ENCODE measurements at places on chromosomes 3 and 15.

DNA sequence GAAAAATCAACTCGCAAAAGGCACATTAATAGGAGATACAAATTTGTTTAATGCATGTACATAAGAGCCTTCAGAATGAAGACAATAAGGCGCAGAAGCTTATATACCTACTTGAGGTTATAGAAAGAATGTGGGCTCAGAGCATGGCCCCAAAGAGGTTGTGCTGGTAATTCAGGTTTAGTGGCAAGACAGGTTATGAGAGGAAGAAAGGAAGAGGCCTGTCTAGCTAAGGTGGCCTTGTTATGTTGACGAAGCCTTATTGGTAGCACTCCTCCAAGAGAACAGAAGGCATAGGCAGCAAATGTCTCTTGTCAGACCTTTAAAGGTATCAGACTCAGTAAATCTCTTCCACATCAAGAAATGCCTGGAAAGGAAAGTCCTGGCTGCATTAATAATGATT lies 290.8 kb downstream of the MCTP2 start:
- no peak for DNase-seq

- no peak for DNase-seq
Observed at GRCh38 chr15:58139989-58140522, 1.9 kb downstream of the AQP9 start.

DNA sequence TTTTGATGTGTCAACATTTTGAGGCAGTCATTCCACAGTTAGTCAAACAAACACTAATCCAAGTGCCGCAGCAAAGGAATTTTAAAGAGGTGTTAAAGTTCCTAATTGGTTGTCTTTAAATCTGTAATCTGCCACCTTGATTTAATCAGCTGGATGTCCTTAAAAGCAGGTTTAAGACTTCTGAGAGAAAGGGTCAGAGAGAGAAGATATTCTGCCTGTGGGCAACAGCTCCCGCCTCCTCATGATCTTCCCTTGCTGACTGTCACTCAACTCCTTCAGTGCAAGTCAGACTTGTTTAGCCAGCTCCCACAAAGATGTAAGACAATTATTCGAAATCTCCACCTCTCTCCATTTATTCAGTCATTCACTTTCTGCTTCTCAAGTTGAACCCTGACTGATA lies 92.6 kb upstream of the MYRIP start:
- DNase-seq = no peak

DNA sequence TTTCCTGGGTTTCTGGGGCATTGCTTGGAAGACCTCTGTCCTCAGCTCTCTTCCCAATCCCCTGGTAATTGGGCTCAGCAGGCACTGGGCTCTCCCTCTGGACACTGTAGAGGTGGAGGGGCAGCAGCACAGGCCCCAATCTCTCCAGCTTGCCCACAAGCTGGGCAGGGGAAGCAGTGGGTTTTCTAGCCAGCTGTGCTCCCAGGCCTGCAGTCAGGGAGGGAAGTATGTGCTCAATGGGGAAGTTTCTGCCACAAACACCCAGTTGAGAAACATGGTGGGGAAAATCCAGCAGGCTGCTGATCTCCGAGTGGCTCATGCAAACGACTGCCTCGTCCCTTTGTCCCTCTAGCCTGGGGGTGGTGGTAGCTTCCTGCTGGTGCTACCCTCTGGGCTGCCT lies 12.8 kb upstream of the RFT1 start:
- DNase-seq = no peak

Data from neuronal stem cell (in vitro differentiated cells).